ENCODE measurements at places on chromosomes 12 and 14.

- no peak for DNase-seq
Observed at GRCh38 chr14:36504771-36505175, 15.3 kb downstream of the NKX2-1 start.

DNA sequence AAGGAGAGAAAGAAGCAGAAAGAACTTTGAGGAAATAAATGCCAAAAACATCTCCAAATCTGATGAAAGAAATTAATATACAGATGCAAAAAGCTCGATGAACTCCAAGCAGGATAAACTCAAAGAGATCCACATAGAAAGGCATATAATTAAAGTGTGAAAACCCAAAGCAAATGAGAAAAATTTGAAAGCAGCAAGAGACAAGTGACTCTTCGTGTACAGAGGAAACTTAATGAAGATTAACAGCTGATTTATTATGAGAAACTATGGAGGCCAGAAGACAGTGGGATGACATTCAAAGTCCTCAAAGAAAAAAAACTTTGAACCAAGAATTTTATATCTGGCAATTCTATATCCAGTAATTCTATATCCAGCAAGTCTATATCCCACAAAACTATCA, 163.0 kb upstream of the TMCC3 start:
- no peak for DNase-seq

DNA sequence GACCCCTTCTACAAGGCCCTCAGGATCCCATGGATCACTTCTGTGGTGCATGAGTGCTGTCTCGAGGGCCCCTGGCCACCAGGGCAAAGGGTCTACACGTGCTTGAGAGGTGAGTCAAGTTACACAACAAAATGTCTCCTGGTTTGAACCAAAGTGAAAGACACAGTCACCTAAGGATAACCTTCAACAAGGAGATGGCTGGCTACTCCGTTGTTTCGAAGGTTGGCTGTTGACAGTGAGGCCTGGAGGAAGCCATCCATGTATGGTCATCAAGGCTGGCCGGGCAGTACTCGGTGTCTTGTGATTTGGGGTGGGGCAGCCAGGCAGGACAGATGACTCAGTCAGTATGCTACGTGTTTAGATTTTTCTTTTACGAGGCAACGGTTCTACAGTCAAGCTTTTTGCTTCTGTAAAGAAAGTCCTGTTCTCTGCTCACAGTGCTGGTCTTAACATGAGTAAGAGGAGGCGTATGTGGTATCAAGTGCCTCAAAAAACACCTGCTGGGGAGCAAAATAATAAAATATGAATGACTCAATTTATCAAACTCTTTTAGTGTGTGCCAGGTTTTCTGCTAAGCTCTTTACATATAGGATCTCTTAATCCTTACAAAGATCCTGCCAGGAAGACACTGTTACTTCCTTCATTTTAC, 18.0 kb upstream of the NT5DC3 start:
- no peak for DNase-seq

DNA sequence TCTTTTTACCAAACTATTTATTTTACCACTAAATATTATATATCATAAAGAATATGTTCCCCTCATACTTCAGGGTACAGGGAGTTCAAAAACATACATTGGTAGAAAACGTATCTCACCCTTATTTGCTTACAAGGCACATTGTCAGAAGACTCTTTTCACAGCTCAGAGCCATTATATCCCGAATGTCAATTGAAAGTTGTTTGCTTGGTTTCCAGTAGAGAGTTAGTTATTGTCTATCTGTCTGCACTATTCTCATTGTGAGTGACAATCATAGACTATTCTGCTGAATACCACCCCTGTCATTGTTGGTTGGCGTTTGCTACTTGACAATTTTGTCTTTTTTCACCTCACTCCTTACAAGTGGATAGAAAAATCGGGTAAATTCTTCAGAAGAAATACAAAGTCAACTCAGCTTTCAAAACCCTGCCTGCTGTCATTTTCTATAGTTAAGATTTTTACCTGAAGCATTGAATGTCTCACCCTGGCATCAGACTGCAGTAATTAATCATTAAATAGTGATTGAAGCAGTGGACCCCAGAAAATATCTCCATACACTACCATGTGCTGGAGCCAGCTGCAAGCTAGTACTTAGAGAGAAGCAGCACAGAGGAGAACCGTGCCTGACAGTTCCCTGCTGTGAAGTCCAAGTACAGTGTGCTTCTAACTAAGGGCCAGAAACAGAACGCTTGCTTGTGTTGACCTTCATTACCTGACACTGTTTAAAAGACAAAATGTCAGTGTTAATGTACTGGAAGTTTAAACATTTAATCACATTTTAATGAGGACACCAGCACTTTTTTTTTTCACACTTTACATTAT, 510.6 kb downstream of the RERGL start:
- DNase-seq: no peak

GRCh38 chr14:96922986-96923385, 125.8 kb downstream of the VRK1 start:
- no peak for DNase-seq

GRCh38 chr12:42957136-42957535, 367.6 kb upstream of the PRICKLE1 start:
- DNase-seq: no peak

DNA sequence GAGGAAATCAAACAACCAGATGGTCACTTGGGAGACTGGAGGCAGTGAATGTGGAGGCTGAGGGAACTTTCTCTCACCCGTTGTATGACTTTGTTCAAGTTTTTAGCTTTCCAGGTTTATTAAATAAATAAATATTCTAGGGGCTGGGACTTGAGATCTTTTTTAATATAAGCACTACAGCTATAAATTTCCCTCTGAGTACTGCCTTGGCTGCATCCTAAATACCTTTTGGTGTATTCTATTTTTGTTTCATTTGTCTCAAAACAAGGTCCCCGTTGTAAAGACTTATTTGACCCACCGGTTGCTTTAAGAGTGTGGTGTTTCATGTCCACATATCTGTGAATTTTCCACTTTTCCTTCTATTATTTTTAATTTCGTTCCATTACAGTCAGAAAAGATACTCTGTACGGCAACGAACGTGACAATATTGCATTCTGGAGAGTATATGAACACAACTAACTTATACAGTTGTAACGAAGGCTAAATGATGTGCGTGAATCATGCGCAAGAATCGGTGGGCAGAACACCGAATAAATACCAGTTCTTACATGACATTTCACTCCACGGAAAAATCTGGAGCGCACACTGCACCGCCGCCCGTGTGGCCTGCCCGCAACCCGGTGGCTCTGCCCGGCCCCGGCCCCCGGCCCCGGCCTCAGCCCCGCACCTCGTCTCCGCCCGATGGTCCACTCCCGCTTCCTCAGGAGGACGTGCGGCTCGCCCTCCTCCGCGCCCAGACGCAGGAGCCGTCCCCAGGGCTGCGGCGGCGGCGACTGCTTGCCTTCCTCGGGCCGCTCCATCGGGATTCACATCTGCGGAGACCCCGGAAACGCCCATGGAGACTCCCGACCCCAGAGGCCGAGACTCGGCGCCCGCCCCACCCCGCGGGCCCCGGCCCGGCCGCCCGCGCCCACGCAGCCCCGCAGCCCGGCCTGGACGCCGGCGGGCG, 602 bp downstream of the CHFR start:
- DNase-seq: peak; percentile 28

- DNase-seq: no peak
Observed at GRCh38 chr12:30364822-30365221, 330.8 kb downstream of the IPO8 start.

- DNase-seq: no peak
Observed at GRCh38 chr14:90599339-90599738, 202.5 kb downstream of the CALM1 start.

DNA sequence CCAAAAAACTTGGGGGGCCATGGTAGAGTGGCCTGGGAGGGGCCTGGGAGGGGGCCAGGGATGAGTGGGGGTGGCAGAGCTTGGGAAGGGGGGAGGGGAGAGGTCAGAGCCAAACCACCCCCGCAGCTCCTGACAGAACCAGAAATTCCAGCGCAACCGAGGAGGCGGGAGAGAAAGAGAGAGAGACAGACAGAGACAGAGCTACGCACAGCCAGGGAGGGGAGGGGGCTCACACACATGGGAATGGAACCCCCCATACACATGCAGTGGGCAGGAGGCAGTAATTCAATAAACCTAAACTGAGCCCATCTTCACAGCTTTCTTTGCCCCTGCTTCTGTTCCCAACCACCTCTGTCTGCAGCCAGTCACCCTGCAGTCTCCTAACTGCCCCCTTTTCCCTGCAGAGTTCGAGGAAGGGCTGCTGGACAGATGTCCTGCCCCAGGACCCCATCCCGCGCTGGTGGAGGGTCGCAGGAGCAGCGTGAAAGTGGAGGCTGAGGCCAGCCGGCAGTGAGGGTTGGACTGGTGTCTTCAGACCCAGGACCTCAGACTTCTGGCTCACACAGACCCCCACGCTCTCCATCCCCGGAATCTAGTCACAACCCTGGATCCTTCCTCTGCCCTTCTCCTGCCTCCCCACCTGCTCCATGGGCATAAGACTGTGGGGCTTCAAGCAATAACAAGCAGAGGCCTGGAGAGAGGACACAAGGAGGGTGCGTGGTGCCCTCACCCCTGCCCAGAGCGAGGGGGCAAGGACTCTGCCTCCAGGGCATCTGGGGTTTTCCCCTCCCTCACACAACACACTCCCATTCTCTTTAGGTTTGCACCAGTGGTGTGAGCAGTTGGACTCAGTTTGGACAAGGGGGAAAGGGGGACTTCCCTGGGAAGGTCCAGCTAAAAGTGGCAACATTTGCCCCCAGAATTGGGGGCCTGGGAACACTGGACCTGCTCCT, 5.6 kb downstream of the NAB2 start:
- DNase-seq: no peak

DNA sequence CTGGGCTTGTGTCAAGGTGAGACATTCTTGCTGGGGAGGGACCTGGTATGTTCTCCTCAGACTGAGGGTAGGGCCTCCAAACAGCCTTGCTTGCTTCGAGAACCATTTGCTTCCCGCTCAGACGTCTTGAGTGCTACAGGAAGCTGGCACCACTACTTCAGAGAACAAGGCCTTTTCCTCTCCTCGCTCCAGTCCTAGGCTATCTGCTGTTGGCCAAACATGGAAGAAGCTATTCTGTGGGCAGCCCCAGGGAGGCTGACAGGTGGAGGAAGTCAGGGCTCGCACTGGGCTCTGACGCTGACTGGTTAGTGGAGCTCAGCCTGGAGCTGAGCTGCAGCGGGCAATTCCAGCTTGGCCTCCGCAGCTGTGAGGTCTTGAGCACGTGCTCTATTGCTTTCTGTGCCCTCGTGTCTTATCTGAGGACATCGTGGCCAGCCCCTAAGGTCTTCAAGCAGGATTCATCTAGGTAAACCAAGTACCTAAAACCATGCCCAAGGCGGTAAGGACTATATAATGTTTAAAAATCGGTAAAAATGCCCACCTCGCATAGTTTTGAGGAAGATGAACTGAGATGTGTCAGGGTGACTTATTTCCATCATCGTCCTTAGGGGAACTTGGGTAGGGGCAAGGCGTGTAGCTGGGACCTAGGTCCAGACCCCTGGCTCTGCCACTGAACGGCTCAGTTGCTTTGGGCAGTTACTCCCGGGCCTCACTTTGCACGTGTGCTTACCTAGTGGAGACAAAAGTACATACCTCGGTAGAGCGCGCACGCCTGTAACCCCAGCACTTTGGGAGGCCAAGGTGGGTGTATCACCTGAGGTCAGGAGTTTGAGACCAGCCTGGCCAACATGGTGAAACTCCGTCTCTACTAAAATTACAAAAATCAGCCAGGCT, 4.3 kb downstream of the GAPDH start:
- DNase-seq: peak; percentile 34

DNA sequence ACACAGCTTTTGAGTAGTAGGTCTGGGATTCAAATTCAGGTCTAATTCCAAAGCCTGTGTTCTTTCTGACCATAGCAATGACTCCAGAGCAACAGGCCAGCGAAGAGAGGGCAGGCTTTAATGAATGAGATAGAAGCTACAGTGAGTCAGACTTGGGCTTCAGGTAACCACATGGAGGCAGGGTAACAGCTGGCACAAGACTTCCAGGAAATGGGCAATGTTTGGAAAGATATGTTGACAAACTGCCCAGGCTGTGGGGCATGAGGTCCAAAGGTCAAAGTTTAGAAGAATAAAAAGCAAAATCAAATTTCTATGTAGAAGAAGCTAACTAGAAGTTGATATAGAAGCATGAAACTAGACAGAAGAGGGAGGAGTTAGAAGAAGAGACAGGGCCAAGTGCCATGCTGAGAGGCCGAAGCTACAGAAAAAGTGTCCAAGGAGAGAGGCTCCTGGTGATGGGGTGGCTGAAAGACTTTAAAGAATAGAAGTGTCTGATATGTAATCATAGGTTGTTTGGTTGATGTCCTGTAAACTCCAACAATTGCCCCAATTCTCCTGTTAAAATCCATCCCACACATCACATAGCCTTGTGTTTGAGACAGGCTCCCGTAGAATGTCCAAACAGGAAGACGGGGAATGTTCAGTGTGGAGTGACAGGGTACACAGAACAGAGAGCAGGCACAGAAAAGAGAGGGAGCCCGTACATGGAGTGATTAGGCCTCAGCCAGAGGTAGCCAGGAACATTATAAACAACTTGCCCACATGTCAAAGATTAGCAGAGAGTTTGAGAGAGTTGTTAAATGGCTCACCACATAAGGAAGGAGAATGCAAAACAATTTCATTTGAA, 384.7 kb downstream of the CCDC91 start:
- no peak for DNase-seq

All from hematopoietic multipotent progenitor cell treated with erythropoietin and hydrocortisone succinate and interleukin-3 and kit ligand, for 8 days (in vitro differentiated cells).